ENCODE measurements at places on chromosomes 2 and 18.
A peak's percentile ranks its signal among the peaks of the same experiment; 100 is the strongest.

GRCh38 chr2:68766376-68766845 lies 31.8 kb downstream of the ARHGAP25 start:
- no peak for DNase-seq

- DNase-seq, result no peak
These were observed 353.9 kb downstream of the SS18 start for GRCh38 chr18:25736516-25736915.

GRCh38 chr2:177548636-177549035 lies 156.1 kb downstream of the AGPS start:
- no peak for DNase-seq

GRCh38 chr2:210478661-210479060 lies 2.1 kb upstream of the LANCL1 start:
- DNase-seq, result no peak

GRCh38 chr2:139142252-139142880 lies 362.2 kb upstream of the NXPH2 start:
- DNase-seq, result no peak

GRCh38 chr18:79528846-79529245 lies 133.1 kb downstream of the NFATC1 start:
- DNase-seq, result no peak

DNA sequence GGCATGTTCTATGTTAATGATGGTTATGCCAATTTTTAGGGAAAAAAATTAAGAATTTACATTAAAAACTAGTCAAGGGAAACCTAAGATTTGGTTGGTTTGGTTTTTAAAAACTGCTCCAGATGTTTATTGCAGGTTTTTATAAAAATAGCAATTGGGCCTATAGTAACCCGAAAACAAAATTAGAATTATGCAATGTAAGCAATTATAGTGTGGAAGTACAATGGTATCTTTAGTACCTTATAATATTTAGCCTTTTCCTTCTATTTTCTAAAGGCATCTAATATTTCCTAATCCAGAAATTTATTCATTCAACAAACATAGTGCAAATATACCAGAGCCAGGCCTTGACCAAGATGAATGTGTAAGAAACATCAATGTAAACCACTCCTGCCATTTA lies 27.3 kb downstream of the CACNB4 start:
- no peak for DNase-seq

- no peak for DNase-seq
These were observed 189.1 kb downstream of the FSHR start for GRCh38 chr2:48965204-48965603.

DNA sequence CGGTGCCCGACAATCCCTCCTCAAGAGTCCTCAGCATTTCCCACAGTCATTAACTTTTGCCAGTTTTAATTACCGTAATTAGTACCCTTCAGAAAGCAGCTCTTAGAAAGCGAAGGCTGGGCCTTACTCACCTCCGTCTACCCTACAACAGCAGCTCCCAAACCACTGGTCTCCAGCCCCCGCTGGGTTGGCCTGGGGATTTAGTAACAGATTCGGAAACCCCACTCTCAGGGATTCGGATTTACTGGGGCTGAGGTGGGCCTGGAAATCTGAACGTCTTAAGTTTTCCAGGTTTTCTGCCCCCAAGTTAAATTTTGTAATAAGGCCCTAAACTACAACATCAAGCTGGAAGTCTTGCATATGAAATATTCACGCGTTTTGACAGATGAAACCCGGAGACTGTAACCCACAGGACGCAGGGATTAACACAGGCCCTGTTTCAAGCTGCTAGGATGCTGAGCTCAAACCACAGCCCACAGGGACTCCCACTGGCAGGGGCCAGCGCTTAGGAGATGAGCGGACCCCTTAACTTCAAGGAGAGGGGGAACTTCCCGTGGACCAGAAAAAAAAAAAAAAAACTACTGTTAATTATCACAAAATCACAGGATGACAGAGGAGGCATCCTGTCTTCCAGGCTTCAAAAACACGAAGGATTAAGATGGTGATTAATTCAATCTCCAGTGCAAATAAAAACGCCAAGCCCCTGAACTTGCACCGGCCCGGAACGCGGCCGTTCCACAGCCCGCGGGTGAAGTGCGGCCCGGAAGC lies 985 bp downstream of the ILKAP start:
- no peak for DNase-seq

- DNase-seq, result no peak
These were observed 479 bp upstream of the ATP5F1A start for GRCh38 chr18:46098616-46098933.

DNA sequence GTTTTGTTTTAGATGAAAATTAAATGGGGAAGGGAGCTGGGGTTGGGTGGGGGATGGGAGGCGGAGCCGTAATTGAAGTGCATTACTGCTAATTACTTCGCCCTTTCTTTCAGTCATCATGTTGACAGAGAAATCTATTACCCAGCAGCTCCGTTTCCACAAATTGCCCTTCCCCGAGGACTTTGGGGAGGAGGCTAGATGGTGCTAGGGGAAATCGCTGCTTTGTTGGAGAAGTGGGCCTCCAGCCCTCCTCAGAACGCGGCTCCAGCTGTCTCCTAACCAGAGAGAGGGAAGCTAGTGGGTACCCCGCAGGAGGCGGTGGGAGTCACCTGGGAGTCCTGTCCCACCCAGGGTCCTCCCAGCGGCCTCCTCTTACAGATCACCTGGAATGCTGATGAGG lies 130.9 kb upstream of the MYCN start:
- DNase-seq, result peak; percentile 81

GRCh38 chr2:11398750-11399437 lies 54.5 kb upstream of the ROCK2 start:
- no peak for DNase-seq

GRCh38 chr2:67641312-67642045 lies 244.3 kb downstream of the ETAA1 start:
- DNase-seq, result no peak

DNA sequence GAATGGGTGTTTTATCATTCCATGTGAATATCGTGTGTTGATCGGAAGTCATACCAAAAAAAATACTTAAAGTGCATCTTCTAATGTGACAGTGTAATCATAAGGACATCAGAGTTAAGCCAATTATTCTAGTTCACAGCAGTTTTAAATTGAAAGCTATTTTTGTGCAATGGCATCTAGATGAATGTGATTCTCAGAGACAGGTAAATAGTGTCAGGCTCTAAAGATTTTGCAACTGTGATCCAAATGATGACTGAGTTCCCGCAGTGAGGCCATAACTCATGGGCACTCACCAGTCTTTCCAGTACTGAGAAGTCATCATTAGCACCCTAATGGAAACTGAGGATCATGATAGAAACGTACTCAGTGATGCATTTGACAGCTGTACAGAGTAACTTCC lies 542.6 kb downstream of the PARD3B start:
- DNase-seq, result no peak

DNA sequence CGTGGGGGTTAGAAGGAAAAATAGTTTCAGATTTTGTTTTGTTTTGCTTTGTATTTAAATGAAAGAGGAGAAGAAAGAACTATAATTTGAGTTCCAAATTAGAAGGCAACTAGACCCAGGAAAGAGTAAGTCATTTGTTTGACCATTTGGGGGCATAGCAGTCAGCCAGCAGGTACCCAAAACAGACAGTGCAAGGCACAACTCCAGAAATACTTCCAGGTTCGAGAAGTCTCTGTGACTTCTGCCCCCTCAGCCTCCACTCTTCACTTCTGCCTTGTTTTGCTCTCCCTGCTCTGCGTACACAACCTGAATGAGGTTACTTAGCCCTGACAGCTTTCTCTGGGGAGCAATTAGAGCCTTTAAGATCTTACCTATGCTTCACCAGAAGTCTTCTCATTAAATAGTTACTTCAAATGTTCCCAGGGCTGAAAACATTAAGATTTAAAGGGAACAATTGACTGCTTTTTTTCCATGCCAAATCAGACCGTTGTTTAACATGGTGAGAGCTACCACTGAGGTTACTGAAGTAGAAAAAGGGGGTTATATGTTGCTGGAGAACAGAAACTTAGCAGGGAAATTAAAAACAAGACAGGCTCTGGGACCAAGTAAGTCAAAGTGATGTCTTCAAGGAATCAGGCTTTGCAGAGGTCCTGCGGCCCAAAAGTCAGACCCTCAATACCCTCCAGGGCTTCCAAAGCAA lies 216.9 kb downstream of the BCL11A start:
- DNase-seq, result no peak

DNA sequence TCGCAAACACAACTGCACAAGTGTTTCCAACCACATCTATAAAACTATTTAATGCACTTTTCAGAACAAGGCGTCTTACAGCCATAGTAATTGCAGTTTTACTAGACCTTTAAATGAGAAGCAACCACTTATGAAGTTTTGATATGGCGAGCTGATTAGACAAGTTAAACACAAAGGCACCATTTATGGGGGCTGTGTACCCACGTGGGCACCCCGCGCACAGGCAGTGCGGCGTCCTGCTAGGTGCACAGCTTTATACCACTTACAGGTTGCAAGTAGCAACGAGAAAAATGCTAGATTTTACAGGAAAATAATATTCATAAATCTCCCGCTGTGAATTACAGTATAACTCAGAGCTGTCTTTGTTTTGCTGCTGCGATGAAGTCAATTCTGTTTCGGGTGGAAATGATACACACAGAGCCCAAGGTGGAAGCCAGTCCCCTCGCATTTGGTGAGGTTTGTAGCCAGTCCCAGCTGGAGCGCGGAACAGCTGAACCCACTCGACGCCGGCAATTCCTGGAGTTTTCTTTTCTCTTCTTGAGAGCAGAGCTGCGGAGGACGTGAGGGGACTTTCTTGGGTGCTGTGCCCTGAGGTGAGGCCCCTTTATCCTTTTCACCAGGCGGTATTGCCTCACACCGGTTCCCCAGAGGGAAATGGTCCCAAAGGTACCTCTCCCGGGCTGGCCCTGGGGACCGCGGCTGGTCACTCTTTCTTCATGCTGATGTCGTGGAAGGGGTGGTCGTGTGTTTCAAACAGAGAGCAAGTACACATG lies 76.7 kb downstream of the PTGR3 start:
- no peak for DNase-seq

GRCh38 chr2:100882645-100883613 lies 63.0 kb downstream of the NPAS2 start:
- DNase-seq, result no peak

GRCh38 chr2:162324953-162325352 lies 6.5 kb upstream of the IFIH1 start:
- DNase-seq, result no peak

DNA sequence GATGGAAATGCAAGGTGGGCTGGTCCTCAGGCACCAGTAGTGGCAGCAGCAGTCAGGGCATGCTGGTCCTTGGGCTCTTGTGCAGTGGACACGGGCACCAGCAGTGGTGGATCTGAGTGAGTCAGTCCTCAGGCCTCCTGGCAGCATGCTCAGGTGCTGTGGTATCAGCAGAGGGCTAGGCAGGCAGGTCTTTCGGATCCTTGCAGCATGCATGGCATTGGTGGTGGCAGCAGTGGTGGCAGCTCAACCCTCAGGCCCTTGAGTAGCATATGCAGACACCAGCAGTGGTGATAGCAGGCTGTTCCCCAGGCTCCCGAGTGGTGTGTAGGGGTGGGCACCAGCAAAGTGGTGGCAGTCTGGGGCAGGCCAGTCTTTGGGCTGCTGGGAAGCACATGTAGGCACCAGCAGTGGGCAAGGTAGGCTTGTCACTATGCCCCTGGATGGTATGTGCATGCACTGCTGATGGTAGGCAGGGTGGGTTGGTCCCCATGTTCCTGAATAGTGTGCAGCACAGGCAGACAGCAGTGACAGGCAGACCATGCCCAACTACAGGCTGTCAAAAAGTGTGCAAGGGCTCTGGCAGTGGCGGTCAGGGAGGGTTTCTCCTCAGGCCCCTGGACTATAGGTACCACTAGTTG lies 606.0 kb downstream of the ADCYAP1 start:
- no peak for DNase-seq

- no peak for DNase-seq
These were observed 173.4 kb downstream of the TNS1 start for GRCh38 chr2:217829420-217829819.

DNA sequence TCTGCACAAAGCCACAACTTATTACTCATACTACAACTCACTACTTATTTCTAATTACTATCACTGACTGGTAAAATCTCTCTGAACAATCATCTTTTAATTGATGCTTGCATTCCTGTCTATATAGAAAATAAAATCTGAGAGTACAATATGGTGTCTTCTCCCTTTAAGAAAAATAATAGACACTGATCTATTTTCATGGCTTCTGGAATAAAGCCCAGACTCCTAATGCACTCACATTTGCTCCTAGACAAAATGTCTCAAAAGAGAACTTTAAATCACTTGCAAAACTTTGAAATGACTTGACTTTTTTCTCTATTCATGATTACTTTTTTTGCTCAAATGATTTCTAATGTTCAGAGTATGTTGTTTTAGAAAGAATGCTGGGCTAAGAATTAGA lies 28.7 kb downstream of the ESCO1 start:
- no peak for DNase-seq

- DNase-seq, result no peak
These were observed 139.9 kb upstream of the ZEB2 start for GRCh38 chr2:144659731-144660275.

DNA sequence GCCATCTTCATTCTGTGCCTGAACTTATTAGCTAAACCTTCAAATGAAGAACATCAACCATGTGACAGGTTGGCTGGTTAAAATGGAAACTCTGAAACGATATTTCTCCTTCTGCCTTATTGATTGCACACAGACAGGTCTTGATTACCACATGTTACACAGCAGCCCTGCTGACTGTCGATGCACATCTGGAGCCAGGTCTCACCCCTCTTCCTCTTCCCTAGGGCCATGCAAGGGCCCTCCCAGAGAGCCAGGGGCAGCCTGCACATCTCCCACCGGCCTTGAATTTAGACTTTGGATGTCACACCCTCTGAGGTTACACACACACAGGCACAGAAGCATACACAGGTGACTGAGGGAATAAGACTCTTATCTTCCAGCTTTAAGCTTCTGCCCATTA lies 45.1 kb downstream of the TMEM178A start:
- DNase-seq, result no peak

- DNase-seq, result no peak
These were observed at the start of gene SLC4A3 for GRCh38 chr2:219627103-219628100. Gene SLC4A3, plus strand, starts transcription at chr2:219627630. Its CDS starts 363 bp downstream, at chr2:219627993.

DNA sequence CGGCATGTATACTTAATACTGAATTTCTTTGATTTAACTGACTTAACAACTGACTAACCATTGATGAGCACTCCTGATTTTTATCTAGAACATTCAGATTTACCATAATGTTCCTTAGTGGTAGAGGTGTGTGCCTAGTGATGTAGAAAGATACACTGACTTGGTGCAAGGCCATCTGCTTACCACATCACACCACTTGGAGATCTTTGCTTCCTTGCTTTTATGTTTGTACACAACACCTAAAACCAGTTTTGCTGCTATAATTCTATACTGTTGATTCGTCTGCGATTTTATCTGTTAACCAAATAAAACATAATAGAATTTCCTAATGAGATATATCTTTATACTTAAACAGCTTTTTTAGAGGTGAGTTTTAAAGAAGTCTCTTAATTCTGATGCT lies 3.9 kb upstream of the FARP2 start:
- no peak for DNase-seq

All from NCI-H1436 treated with DMSO at 0.1 percent for 48 hours (cell line).